Brain (organoid and tissue), 16 donors: ENCODE measurements at places on chromosomes 3 and 15.

GRCh38 chr3:124680521-124680920, 49.7 kb upstream of the UMPS start:
- DNase-seq, result no peak

- DNase-seq, result no peak
These were observed 6.3 kb upstream of the ANPEP start for GRCh38 chr15:89820666-89821611.

DNA sequence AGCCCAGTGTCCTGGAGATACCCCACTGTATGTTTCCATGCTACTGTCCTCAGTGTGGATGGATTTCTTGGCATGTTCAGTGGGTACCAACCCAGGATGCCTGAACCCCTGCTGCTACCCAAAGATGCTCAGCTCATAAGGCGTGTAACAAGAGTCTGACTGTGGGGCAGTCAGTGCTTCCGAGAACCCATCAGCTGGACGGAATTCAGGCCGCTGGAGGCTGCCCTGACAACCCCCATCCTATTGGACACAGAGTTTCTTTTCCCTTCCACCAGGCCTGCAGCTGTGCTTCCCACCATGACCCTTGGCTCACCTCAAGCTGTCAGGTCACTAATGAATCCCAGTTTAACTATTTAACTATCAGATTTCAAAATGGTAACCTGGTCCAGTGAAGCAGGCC, 224.1 kb upstream of the FEZF2 start:
- DNase-seq, result no peak

DNA sequence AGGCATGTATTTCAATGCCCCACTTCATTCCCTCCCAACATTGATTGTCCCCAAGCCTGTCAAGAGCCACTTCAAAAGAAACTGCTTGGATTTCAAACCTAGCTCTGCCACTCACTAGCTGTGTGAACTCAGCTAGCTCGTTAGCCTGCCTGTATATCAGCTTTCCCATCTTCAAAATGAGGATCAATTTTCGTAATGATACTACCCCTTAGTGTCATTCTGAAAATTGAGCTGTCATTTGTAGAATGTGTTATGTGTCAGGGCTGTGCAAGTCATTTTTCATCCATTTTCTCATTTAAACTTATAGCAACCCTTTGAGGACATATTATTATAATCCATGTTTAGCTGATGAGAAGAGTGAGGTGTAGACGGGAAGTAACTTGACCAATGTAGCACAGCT, 88.6 kb downstream of the TRIM42 start:
- DNase-seq, result no peak

DNA sequence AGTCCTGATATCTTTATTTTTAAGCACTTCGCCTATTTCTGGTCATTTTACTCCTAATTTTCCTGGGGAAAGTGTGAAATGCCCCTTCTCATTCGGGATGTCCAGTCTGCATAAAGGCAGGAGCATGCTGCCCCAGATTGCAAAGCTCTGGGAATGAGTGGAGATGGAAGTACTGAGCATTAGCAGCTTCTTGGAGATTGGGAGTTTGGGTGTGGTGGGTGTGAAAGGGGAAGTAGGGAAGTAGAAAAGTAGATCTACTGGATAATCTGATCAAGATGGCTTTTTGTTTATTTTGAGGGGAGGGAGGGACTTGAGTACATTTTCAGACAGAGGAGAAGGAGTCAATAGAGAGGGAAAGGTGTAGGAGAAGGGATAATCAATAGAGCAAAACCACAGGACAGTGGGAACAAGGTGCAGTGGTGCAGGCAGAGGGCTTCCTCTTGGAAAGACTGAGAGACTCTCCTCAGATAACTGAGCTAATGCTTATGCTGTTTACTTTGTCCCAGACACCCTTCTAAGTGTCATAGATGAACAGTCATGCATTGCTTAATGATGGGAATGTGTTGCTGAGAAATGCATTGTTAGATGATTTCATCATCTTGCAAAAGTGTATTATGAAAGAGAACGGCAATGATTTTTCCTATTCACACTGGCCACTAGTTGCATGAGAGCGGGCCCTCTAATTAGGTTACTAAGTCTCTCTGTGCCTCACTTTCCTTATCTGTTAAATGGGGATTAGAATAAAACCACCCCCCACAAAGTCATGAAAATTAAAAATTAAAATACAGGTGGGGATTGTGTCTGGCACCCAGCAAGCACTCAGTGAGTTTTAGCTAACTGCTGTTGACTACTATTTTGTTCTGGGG, 45.5 kb downstream of the PHLDB2 start:
- no peak for DNase-seq

- peak; percentile 57 for DNase-seq
These were observed 1053.0 kb downstream of the TUSC7 start for GRCh38 chr3:117762621-117763037.

- no peak for DNase-seq
These were observed 42.4 kb upstream of the CMC1 start for GRCh38 chr3:28198974-28199373.

- no peak for DNase-seq
These were observed 79.8 kb upstream of the RAD18 start for GRCh38 chr3:9043063-9043462.

GRCh38 chr3:191972714-191973398, 511.9 kb downstream of the PYDC2 start:
- no peak for DNase-seq

GRCh38 chr3:119609301-119609700, 11.6 kb downstream of the PLA1A start:
- no peak for DNase-seq
